ENCODE measurements at places on chromosomes 16 and 17.

DNA sequence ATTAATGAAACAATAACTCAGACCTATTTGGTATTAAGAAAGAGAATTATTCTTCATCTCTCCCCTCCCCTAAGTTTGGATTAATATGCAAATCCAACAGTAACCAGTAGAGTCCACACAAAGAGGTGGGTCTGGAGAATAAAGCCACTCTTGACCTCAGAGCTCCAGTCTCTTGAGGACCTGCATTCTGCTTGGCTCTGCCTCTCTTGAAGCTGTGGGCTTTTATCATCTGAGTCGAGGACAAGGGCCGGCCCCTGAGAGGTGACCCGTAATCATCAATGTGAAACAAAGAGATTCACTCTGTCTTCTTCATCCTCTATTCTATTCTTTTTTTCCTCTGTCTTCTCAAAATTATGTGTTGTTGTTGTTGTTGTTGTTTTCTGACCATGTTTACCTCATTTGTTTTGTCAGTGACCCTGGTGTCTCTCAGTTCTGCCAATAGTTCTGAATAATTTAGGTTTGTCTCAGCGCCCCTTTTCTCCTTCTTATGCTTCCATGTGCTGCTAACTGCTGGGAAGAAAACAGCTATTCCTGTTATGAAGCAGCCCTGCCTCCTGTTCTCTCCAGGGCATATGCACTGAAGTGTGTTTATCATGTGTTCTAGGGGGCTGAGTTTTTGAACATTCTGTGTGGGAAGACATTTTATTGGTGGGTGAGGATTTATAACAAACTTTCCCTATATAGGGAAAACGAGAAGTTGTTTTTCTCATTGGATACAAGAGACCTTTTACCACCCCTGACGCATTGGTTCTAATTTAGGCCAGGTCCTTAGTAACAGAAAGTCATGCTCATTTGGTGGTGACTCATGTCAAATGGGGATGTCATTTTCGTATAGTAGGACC lies 135.8 kb downstream of the TRIM37 start:
- DNase-seq, result no peak

DNA sequence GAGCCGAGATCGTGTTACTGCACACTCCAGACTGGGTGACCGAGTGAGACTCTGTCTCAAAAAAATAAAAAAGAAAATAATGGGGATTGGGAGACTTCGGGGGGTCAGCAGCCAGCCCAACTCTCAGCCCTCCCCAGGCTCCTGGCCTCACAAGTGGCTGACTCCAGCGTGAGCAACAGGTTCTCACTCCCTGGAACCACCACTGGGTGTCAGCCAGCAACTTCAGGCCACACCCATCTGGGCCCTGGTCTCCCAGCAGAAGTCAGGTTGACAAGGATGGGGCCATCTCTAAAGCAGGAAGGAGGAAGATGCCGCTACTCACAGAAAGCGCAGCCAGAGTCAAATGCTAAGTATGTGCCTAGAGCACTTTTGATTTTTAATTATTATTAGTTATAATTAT lies 139.4 kb downstream of the C16orf78 start:
- DNase-seq, result no peak

DNA sequence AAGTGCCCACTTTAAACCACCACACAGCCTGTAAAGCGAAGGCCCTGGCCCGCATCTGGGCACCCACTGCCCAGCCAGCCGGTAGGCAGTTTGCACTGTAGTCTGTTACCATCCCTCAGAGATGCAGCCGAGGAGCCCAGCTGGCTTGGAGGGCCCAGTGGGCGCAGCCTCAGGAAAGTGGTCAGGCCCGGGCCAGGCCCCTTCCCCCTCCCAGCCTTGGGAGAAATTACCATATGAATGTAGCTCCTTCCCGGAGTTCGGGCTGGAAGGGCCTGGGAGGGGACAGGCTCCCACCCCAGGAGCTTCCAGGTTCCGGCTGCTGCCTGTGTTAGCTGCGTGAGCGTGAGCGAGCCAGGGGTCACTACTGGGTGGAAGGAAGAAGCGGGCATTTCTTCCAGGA lies 325.4 kb downstream of the SEC14L1 start:
- DNase-seq, result no peak

DNA sequence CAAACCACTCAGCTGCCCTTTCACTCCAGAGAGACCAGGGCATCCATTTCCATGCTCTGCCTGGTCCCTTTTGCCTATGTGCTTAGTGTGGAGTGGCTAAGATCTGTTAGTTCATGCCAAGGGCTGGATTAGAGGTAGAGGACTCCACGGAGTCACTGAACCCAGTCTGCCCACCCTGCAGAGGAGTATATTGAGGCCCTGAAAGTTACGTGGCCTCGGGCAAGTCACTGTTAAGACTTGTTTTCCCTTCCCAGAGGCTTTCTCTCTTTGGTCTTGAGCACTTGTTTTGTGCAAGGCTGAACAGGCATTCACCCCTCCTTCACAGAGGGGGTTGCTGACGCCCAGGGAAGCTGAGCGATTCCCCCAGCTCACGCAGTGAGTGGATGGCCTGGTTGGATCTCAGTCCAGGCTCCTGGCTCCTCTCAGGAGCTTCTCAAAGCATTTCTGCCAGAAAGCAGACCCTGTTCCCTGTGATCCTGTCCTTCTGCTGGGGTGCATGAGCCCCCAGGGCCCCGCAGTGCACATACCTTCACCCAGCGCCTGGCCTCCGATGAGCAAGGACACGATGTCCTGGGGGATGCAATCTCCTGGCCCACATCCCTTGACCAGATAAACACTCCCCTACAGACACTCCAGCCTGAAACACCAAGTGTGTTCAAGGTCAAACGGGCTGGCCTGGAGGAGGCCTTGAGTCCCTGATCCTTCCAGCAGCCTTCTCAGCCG lies 153.4 kb upstream of the GSE1 start:
- DNase-seq, result no peak

DNA sequence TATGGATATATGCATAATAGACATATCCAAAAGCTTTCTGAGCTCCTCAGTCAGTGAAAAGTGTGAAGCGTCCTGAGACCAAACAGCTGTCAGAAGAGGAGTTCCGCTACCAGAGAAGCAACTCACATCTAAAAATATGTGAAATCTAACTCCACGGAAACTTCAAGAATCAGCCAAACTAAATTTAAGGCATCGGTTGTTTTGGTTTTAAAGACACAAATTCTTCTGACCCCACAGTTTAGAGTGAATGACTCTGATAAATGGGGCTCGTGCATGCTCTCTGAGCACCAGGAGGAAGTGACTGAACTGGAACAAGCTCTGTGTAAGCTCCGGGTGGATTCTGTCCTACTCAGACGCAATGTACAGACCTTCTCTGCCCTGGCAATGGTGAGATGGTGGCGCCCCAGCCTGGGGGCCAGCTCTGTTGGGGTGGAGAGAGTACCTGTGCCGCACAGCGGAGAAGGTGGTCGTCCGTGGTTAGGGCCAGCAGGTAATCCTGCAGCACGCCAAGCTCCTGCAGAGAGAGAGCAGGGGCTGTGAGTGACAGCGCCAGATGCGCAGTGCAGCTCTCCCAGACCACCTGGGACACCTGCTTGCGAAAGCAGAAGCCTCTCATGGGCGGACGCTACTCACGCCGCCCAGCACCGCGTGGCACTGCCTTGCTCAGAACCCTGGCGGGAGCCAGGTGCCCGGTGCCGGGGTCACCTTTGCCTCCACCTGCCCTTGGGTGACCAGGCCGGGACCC lies 44.4 kb upstream of the ATP2A3 start:
- DNase-seq, result no peak

DNA sequence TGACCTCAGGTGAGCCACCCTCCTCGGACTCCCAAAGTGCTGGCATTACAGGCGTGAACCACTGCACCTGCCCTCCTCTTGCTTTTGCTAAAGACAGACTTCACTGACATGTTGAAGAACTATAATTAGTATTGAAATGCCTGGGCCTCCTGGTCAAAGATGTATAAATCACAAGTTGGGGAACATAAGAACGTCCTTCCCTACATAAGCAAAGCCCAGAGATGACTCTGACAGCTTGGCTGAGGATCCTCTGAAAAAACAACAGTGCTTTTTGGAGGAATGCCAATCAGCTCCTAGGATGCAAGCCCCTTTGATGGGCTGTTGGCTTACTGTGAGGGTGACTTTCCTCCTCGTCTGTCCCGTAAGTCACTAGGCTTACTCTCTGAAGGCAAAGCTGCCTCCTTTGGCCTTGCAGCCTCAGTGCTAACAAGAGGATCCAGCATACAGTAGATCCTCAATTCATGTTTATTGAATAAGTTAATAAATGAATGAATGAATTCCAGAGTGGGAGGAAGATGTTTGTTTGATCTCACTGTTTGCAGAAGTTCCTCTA lies 6.3 kb downstream of the APOH start:
- DNase-seq, result no peak

DNA sequence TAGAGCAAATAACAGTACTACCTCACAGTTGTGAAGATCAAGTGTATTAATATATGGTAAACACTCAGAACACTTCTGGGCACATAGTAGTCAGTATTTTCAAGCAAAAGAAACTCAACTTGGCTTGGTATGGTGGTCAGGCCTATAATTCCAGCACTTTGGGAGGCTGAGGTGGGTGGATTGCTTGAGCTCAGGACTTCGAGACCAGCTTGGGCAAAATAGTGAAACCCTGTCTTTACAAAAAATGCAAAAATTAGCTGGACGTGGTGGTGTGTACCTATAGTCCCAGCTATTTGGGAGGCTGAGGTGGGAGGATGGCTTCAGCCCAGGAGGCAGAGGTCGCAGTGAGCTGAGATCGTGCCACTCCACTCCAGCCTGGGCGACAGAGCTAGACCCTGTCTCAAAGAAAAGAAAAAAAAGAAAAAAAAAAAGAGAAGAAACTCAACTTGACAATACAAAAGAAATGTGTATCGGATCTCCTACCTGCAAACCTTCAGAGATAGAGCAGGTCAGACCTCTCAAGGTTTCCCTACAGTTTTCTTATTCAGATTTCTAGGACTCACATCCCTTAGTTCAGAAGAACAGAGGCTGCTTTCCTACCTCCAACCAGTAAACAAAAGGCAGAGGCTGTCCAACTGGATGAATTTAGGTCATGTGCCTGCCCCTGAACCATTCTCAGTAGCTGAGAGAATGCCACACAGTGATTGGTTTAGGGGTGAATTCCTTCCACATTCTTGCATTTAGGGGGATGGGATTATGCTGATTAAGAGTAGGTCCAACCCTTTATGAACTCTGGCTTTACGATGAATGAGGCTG lies 1.7 kb upstream of the KPNA2 start:
- DNase-seq, result no peak

- no peak for DNase-seq
Measured at GRCh38 chr16:74450236-74450635, 29.0 kb upstream of the CLEC18B start.

DNA sequence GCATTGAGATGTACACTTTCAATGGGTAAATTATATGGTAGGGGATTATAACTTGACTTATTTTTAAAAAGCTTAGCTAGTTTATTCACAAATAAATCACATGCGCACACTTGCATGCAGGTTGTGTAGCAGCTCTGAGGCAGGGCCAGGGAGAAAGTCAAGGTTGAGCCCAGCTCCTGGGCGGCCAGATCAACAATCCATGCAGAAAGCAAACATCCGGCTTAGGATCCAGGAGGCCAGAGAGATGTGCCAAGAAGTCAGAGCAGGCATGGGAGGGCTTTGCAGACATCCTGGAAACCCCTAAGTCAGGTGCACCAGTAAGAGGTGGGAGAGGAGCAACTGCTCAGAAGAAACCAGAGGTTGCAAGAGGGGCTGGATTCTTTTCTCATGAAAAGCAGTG lies 186.5 kb downstream of the AXIN2 start:
- no peak for DNase-seq

DNA sequence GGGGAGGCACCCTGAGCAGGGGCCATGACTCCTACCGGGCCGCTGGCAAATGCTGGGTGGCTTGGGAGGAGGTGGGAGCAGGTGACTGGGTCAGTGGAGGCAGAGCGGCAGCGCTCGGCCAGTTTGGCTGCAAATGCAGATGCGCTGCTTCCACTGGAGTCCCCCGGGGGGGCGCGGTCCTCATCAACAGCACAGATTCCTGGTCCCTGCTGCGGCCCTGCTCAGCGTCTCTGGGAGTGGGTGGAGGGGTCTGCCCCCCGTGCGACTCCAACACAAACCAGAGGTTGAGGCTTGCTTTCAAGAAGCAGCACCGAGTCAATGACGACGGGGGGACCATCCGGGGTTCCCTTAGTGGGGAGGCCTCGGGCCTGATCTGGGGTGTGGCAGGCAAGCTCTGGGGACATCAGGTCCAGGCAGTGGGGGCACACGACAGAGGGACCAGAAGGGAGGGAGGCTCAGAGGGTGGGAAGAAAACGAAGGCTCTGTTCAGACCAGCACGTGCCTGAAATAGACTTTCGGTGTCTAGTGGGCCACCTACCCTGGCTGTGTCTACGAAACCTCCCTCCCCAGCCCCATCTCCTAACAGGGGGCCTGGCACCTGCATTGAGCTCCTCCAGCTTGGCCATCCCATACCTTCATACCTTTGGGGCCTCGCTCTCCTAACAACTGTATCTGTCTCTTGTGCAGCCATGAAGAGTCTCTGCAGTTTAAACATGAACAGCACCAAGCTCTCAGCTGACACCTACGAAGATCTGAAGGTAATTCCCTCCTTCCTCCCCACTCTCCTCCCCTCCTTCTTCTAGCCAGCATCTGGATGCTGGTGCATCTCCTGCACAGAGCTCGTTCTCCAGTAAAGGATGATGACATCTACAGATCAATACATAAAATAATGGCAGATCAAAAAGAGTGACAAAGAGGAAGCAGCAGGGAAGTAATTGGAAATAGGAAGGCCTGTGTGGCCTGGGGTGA lies 72.5 kb upstream of the PLCG2 start:
- no peak for DNase-seq

DNA sequence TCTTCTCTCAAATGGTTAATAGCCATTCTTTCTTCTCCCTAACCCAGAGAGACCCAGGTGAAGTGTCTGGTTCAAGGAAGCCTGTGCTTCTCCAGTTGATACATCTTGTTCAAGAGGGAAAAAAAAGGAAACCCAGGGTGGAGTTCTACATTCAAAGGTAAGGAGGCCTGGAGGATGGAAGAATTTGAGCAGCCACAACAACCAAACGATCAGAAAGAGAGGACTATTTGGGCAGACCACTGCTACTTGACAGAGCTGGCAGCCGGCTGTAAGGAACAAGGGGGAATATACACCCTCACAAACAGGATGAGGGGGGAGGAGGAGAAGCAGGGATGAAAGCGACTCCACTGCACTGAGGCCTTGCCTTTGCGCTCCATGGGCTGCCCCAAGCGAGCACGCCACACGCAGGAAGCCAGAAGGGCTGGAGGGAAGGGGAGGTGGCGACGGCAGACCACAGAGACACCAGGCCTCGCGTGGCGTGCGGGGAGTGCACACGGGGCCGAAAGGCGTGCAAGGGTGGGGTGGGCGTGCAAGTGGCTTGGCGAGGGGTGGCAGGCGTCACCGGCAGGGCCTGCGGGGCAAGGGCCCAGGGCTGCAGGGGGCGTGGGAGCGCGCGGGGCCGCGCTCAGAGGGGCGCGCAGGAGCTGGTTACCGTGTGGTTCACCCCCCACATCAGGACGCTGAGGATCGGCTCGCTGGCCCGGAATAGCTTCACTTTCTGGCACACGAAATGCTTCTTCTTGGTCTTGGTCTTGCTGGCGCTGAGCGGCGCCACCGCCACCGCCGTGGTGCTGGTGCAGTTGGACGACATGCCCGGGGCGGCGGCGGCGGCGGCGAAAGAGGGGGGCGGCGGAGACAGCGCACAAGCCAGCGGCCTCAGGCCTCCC lies 499 bp downstream of the PIP4K2B start:
- DNase-seq, result peak; percentile 62

Data from activated naive CD4-positive, alpha-beta T cell treated with Interleukin-2 at 50 U/mL for 16 hours (primary cell).